Activated CD4-positive, alpha-beta T cell treated with anti-CD3 and anti-CD28 coated beads, Interleukin-2, amount 10 ng/mL, durations not matched to agents 24 days and 14 days (primary cell): ENCODE measurements at places on chromosomes 13 and 19.

DNA sequence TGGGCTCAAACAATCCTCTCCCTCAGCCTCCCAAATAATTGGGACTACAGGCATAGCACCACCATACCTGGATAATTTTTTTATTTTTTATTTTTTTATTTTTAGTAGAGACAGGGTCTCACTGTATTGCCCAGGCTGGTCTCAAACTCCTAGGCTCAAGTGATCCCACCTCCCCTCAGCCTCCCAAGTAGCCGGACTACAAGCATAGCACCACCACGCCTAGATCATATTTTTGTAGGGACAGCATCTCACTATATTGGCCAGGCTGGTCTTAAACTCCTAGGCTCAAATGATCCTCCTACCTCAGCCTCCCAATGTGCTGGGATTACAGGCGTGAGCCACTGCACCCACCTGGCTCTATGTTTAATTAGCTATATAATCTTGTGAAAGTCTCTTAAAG lies 114.2 kb downstream of the TRPC4 start:
- no peak for DNase-seq
- H3K27me3 ChIP-seq = no peaks in the 10 kb centered on the region
- no peak overlapping the region for H3K4me3 ChIP-seq
- H3K4me1 ChIP-seq = no peaks in the 10 kb centered on the region
- H3K36me3 ChIP-seq = no peaks in the 10 kb centered on the region
- H3K27ac ChIP-seq = no peak overlapping the region

- H3K4me1 ChIP-seq = no peaks in the 10 kb centered on the region
- no peak overlapping the region for H3K4me3 ChIP-seq
- DNase-seq = no peak
- H3K27ac ChIP-seq = no peak overlapping the region
- H3K27me3 ChIP-seq = no peaks in the 10 kb centered on the region
These were observed 826.4 kb downstream of the GPC5 start for GRCh38 chr13:92224825-92225224.

DNA sequence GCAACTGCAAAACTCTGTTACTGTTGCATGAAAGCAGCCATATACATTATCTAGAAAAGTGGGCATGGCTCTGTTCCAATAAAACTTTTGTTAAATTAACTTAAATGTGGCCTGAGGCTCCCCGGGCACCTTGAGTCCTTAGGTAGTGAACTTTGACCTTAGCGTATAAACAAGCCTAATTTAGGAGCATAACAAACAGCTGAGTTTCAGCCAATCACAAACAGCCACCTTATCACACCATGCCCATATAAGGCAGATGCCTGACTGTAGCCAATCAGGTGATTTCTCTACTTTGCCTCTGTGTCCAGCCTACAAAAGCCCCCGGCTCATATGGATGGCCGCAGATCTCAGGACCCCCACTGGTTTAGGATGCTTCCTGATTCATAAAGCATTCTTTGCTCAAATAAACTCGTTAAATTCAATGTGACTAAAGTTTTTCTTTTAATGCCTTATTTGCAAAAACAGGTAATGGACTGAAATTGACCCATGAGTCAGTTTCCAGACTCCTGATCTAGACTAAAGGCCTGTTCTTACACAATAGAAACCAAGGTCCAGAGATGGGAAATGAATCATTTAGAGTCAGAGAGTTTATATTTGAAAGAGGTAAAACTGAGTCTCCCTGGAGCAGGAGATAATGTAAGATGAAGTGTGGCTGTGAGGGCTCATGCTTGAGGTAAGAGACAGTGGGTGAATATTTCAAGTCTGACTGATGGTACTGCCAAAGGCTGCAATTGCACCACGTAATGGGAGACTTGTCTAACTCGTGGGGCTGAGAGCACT lies 130.2 kb downstream of the FGF9 start:
- H3K36me3 ChIP-seq = no peaks in the 10 kb centered on the region
- no peak for DNase-seq
- H3K4me3 ChIP-seq = no peak overlapping the region
- peaks cover 2% of the 10 kb centered on the region for H3K27me3 ChIP-seq

DNA sequence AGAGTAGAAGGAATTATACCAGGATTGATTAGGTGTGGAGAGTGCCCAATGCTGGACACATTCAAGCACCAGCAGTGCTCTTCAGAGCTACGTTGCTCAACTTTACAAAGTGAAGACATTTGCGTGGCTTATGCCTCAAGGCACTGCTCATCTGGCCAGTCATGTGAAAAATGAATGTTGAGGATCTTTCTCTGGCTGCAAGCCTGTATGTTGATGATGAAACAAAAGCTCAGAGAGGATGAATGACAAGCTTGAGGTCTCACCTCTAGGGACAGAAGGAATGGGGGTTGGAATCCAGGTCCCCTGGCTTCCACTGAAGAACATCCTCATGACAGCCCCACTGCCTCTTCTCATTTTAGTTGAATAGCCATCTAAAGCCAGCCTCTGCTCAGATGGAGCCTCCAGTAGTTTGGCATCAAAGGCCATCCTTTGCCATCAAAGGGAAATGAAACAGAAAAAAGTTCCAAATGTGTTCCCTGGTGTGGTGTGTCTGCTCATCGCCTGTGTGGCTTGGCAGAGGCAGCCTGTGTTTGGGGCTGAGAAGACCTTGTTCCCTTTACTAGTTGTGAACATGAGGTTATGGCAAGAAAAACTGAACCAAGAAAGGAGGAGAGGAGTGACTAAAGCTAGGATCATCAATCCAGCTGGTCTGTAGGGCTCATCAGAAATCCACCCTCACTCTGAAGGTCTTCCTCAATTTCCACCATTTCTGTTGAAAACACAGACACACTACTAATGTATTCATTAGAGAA lies 114.0 kb upstream of the KL start:
- H3K27ac ChIP-seq = no peak overlapping the region
- peaks cover 35% of the 10 kb centered on the region for H3K4me1 ChIP-seq
- peaks cover 5% of the 10 kb centered on the region for H3K27me3 ChIP-seq
- DNase-seq = no peak

DNA sequence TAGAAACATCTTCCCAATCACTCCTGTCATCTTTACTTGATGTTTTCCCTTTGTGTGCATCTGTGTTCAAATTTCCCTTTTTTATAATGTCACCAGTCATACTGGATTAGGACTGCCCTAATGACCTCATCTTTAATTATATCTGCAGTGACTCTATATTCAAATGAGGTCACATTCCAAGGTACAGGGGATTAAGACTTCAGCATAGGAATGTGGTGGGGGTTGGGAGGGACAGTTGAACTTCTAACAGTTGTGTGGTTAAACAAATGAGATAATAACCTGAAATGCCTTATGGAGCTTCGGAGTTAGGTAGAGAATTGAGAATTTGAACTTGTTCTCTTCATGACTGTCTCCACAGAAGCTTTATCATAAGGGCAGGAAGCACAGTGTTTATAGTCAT lies 23.0 kb downstream of the PAN3 start:
- H3K4me3 ChIP-seq = no peak overlapping the region
- no peak for DNase-seq
- H3K27ac ChIP-seq = no peak overlapping the region
- H3K36me3 ChIP-seq = peaks cover 18% of the 10 kb centered on the region

GRCh38 chr19:17755443-17755890 lies 4.2 kb downstream of the FCHO1 start:
- peaks cover 54% of the 10 kb centered on the region for H3K36me3 ChIP-seq
- H3K4me3 ChIP-seq = no peak overlapping the region
- no peaks in the 10 kb centered on the region for H3K27me3 ChIP-seq
- peak overlapping the region; percentile 37 for H3K27ac ChIP-seq
- H3K4me1 ChIP-seq = peaks cover 36% of the 10 kb centered on the region
- DNase-seq = no peak

DNA sequence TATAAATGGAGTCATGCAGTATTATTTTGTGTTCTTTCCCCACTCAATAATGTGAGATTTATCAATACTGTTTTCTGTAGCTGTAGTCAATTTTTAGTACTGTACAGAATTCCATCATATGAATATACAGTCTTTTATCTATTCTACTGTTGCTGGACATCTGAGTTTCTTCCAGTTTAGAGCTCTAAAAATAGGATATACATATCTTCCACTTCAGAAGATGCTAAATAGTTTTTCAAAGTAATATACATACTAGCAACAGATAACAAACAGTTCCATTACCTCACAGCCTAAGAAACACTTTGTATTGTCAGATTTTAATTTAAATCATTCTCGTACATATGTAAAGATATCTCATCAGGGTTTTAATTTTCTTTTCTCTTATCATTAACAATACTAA lies 149.6 kb downstream of the UGGT2 start:
- no peaks in the 10 kb centered on the region for H3K27me3 ChIP-seq
- H3K4me3 ChIP-seq = no peak overlapping the region
- H3K4me1 ChIP-seq = no peaks in the 10 kb centered on the region

- H3K4me1 ChIP-seq = no peaks in the 10 kb centered on the region
- no peak overlapping the region for H3K4me3 ChIP-seq
- H3K36me3 ChIP-seq = no peaks in the 10 kb centered on the region
- H3K27me3 ChIP-seq = no peaks in the 10 kb centered on the region
- DNase-seq = no peak
These were observed 10.4 kb downstream of the MCF2L start for GRCh38 chr13:112979406-112979902.

DNA sequence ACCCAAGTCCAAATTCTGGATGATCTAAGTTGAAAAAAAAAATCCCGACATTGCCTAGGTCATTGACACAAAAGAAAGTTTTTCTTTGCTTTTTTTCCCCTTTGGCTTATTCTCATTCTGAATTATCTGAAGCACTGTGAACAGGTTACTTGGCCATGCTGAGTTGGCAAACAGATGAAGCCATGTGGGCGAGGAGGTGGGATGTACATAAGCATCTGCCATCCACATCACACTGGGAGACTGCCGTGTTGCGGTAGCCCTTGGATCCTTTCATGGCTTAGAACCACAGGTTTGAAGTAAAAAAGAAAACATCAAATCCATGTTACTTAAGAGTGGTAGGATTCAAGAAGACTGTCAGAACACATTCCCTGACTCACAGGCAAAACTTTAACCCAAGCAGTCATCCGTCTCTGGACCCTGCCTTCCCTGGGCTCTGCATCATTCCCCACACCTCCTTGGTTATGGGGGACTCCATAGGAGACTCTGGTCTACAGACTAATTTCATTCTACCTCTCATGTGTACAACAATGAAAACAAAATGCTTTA lies 242.5 kb upstream of the SERP2 start:
- H3K27me3 ChIP-seq = peaks cover 11% of the 10 kb centered on the region
- no peaks in the 10 kb centered on the region for H3K36me3 ChIP-seq
- H3K4me3 ChIP-seq = no peak overlapping the region
- DNase-seq = no peak
- peaks cover under 1% of the 10 kb centered on the region for H3K4me1 ChIP-seq
- no peak overlapping the region for H3K27ac ChIP-seq

DNA sequence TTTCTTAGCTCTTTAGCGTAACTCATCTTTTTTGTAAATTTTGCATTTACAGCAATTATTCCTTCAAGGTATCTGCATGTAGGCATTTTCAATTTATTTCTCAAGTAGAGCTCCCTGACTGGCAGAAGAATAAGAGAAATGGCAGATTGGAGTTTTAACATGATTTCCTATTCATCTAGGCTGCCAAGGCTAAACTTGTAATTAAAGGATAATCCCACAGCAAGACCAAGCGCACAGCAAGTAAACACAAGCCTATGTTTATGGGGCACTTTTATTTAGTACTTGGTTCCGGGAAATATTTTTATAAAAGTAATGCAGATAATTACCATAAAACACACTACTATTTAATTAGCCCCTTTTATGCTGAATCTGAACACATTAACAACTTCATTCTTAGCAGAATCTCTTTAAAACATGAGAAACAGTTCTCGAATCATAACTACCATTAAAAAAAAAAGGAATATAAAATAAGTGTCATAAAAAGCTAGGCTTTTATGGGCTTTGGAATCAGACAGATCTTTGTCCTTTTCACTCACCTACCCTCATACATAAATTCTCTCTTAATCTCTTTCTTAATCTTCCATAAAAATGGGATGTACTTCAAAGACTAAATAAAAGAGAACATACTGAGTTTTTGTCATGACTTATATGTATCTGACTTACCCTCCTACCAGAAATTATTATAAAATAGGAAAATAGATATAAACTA lies 961.6 kb upstream of the MIR17HG start:
- no peaks in the 10 kb centered on the region for H3K4me1 ChIP-seq
- H3K27ac ChIP-seq = no peak overlapping the region

DNA sequence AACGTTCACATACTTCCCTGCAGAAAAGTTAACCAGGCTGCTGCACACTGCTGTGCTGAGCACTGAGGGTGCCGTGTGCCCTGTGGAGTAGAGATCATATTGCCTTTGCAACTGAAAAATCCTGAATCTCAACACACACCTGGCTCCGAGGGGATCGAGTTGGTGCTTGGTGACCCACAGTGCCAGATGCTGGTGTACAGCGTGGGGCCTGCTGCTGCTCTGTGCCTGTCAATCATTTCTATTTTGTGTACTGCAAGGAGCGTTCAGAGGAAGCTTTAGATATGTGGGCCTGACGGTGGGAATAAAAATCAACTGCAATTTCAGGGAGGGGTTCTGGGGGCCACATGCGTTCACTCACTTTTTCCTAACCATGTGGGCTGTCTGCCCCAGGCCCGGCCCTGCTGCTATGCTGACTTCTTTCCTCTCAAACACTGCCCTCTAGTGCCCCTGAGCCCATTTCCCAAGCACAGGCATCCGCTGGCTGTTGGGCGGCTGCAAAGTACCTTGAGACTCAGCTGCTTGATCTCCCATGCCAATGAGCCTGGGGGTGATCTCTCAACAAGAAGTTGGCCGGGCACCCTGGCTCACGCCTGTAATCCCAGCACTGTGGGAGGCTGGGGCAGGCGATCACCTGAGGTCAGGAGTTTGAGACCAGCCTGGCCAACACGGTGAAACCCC lies 9.7 kb upstream of the LENG8 start:
- H3K4me3 ChIP-seq = no peak overlapping the region
- H3K27ac ChIP-seq = no peak overlapping the region
- DNase-seq = peak; percentile 77

- no peaks in the 10 kb centered on the region for H3K27me3 ChIP-seq
- peaks cover 22% of the 10 kb centered on the region for H3K36me3 ChIP-seq
- peak; percentile 87 for DNase-seq
- H3K4me1 ChIP-seq = peaks cover 41% of the 10 kb centered on the region
These were observed 2.7 kb upstream of the HNRNPL start for GRCh38 chr19:38852231-38853044.

DNA sequence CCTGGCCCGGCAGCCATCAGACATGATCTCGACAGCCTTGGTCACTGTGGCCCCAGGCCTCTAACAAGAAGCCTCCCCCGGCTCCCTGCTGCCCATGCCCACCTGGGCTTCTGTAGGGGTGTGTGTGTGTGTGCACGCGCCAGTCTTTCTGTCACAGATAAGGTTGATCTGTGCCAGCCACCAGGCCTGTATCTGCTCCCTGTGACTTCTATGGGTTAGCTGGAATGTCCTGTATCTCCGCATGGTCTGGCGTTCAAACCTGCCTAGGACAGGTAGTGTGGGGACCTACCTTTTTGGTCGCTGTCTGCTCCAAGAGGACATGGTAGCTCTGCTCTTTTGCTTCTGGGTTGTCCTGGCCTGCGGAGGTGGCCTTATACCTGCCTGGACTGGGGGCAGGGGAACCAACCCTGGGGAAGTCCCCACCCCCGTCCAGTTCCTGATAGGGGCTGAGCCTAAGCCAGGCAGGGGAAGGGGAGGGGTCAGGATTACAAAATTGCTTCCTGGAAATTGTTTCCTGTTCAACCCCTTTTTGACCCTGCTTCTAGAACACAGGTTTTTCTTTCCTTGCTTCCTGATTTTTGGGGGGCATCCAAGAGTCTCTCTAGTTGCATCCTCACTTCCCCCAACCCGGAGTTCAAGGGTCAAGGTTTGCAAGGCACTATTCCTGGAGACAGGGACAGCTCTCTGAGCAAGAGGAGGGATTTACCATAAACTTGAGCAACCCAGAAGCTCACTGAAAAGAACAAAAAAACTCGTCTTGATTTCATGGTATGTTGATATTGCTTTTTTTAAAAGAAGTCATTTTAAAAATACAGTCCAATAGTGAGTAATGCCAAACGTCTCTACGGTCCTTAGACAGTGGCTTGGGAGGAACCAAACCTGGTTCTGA lies at the start of gene LRG1:
LRG1 (minus strand) TSS at position 344 of the 889 bp plus-strand sequence; CDS start at position 321, 23 bp downstream.
- peak within 1 kb of the TSS; percentile 31 for H3K4me3 ChIP-seq
- peaks cover 14% of the 10 kb centered on the region for H3K4me1 ChIP-seq
- peak within 1 kb of the TSS; percentile 32 for H3K27ac ChIP-seq
